ENCODE measurements at places on chromosomes 2 and 18.

GRCh38 chr2:111148225-111148873 is 27.6 kb downstream of the BCL2L11 start:
- no peak for DNase-seq

GRCh38 chr2:65309699-65310098 is 82.1 kb downstream of the ACTR2 start:
- DNase-seq, result no peak

GRCh38 chr18:28728891-28729290 is 552.0 kb upstream of the CDH2 start:
- no peak for DNase-seq

- DNase-seq, result no peak
Observed at GRCh38 chr2:127072396-127072795, 34.6 kb downstream of the BIN1 start.

GRCh38 chr18:59715966-59716369 is 18.7 kb upstream of the CCBE1 start:
- DNase-seq, result no peak

DNA sequence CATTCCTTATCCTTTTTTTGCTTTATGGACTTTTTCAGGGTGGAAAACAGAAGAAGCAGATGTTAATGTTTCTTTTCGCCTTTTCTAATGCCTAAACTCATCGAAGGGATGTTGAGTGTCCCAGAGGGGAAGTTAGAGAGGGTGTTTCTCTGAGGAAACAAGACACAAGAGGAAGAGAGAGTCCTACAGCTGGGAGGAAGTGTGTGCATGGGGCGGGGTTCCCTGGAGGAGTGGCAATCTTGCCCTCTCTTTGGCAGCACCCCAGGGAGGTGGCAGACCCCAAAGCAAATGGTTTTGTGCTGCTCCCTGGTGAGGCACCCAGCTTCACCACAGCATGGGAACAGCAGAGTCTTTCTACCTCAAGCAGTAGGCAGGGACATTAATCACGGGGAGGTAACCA is 377.6 kb downstream of the RND3 start:
- no peak for DNase-seq

DNA sequence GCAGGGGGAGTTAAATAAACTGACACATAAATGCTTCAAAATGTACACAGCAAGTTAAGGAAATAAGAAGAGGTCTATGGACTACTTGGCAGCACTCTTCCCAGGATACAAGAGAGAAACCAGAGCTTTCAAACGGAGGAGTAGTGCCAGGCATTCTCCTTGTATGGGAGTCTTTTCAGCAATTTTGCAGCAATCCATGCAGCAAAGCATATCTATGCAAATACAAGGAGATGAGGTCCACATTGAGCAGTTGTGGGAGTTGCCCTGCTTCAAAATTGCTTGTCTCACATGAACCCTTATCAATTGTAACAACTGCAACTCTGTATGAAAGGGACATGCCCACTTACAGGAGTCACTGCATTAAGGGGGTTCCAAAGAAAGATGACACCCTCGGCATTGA is 37.8 kb downstream of the SCN9A start:
- no peak for DNase-seq

DNA sequence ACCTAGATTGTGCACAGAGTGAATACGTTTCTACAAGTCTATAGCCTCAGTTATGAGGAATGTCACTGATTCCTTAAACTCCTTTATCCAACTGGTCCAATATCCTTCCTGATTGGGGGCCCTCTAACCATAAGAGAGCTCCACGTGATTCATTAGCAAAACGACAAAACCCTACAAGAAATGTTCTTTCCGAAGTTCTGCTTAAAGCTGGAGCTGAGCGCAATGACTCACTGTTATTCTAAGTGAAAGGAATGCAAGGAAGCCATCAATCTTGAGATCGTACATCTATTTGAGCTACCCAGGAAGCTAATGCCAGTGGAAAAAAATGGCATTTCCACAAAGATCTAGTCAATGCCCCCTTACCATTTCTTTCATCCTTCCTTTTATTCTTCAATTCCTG is 354.9 kb upstream of the CDH20 start:
- DNase-seq, result no peak

DNA sequence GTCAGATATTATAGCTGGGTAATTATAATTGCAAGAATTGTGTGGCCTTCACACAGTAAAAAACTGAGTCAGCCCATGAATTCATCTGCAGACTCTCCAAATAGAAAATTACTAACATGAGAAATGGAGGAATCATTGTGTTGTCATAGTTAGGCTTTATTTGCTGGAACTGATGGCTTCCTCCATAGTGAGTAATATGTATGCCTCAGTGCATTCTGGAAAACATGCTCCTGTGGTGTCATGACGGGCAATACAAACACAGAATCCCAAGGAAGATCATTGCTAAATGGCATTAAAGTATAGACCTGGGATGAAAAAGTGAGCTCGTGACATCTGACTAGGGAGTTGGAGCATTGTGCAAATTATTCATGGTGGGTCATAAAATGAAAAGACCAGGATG is 23.6 kb upstream of the NMS start:
- no peak for DNase-seq

DNA sequence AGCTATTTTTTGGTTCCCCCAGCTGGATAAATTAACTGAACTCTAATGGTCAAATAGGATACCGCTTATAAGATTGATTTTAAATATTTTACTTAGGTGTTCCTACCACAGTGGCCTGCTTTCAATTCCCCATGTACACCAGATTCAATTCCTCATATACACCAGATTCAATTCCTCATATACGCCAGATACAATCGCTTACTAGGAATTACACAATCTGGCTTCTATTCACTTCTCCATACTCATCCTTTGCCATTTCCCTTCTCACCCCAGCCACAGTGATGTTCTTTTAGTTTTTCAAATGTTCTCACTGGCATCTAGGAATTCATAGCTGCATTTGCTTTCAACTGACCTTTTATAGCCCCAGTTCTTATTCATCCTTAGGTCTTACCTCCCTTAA is 66.5 kb downstream of the SLC40A1 start:
- DNase-seq, result no peak

Data from activated naive CD8-positive, alpha-beta T cell treated with anti-CD3 and anti-CD28 coated beads, Interleukin-2, amount 50 U/mL, for 16 hours (primary cell).